ENCODE measurements at places on chromosomes 16 and 17. TPM values are rescaled to one million over a fixed set of nuclear protein-coding genes. Genes with fewer than 3 reads are reported as not detected.

Gene DNAH3
- 0.24 TPM for total RNA-seq

Gene SLC13A5
- 2.2 TPM for total RNA-seq

Gene ENPP7
- total RNA-seq, result 20.5 TPM

Gene KCTD2
- total RNA-seq, result 26.1 TPM

Gene CCDC43
- total RNA-seq, result 23.9 TPM

GRCh38 chr16:81729451-81729850, 49.6 kb upstream of the PLCG2 start:
- DNase-seq, result no peak

- no peak for DNase-seq
Observed at GRCh38 chr16:27240948-27241531, 27.5 kb downstream of the NSMCE1 start.

DNA sequence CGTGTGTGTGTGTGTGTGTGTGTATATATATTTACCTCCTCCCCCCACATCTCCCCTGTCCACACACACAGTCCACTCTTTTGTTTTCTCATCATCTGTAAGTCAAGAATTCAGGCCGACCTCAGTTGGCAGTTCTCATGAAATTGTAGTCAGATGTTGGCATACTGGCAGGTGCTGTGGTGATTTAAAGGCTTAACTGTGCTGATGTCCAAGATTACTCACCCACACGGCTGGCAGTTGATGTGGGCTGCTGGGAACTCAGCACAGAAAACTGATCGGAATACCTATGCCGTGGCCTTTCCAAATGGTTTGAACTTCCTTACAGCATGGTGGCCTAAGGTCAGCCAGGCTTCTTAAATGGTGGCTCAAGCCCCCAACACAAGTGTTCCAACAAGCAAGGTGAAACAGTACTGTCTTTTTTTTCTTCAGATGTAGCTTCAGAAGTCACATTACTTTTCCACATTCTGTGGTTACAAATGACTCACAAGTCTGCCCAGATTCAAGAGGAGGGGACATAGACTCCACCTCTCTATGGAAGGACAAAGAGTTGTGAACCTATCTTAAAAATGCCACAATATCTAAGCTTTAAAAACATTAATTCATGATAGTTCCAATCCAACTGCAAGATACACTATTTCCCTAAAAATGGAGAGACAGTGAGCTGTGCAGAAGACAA, 198.5 kb upstream of the HS3ST4 start:
- no peak for DNase-seq

DNA sequence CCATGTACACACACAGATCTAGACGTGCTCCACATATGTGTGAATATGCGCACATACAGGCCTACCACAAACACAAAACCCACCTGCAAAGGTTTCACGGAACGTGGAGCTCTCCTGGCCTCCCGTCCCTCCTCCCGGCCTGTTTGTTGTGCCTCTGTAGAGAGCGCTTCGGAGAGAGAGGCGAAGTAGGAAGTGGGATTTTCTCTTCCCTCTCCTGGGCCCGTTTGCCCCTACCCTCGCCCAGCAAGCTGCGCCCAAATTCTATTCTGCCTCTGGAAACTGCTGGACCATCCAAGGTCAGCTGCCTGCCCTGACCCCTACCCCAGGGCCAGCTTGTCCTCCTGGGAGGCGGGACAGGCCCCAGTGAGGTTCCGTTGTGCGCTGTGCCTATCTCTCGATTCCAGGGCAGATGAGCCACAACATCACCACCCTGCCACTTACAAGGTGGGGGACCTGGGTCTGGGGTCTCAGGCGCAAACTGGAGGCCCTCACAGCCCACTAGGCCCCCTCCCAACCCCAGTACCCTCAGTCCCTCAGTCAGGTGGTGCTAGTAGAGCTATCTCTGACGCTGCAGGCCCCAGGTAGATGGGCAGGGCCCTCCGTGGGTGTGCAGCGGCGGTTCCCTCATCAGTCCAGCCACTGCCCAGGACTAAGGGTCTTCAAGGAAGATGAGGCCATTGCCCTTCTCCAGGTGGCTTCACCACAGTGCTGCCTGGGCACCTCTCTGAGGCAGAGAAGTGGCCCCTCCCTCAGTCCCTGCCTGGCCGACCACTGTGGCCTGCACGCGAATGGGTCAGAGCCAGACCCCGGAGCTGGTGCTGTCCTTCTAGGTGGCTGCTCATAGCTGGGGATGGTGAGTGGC, 54.2 kb downstream of the BEAN1 start:
- DNase-seq, result peak; percentile 58

- no peak for DNase-seq
Observed at GRCh38 chr16:25941800-25942499, 250.2 kb downstream of the HS3ST4 start.

Measured in type B pancreatic cell (in vitro differentiated cells).